ENCODE measurements at places on chromosomes 13 and 19.

GRCh38 chr13:109401307-109401706 is 385.1 kb downstream of the IRS2 start:
- DNase-seq, result no peak

- DNase-seq, result no peak
Observed at GRCh38 chr19:17398902-17399527, 5.0 kb upstream of the CCDC194 start.

DNA sequence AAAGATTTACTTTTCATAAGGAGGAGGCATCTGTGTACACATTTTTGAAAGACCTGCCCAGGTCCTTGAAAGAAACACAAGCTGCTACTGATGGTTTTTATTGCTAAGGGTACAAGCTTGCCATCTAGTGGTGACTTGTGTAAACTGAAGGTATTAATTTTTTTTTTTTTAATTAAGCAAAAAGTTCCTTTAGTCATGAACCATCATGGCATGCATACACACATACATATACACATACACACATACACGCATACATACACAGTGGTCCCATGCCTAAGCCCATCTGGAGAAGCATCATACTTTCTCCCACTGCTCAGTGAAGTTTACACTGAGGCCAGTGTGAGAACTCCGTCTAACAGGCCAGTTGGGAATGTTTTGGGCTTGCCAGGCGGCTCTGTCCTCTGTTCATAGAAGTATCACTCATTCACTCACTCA is 312.5 kb downstream of the DCLK1 start:
- DNase-seq, result no peak

DNA sequence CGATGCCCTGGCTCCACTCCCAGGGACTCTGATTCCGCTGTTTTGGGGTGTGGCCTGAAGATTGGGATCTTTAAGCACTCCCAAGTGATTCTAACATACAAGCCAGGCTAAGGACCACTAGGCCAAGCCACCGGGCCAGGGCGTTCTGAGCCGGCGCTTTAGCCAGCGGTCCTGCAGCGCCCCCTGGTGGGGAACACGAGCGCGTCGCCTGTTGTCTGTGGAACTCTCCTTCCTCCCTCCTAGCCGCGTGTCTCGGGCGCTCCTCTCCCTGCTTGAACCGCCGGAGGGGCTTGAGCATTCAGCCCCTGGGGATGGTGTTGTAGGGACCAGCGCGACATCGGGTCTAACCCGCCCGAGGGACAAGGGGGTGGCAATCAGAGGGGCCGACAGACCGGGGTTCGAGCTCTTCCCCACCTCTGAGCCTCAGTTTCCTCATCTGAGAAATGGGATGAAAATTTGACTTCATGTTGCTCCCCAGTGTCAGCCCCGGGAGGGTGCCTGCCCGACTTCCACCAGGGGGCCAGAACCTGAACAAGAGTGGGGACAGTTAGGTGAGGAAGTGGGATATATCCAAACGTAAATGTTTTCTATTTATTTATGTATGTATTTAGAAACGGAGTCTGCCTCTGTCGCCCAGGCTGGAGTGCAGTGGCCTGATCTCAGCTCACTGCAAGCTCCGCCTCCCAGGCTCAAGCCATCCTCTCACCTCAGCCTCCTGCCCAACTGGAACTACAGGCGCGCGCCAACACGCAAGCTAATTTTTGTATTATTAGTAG is 18.0 kb upstream of the PNMA8B start:
- peak; percentile 85 for DNase-seq

DNA sequence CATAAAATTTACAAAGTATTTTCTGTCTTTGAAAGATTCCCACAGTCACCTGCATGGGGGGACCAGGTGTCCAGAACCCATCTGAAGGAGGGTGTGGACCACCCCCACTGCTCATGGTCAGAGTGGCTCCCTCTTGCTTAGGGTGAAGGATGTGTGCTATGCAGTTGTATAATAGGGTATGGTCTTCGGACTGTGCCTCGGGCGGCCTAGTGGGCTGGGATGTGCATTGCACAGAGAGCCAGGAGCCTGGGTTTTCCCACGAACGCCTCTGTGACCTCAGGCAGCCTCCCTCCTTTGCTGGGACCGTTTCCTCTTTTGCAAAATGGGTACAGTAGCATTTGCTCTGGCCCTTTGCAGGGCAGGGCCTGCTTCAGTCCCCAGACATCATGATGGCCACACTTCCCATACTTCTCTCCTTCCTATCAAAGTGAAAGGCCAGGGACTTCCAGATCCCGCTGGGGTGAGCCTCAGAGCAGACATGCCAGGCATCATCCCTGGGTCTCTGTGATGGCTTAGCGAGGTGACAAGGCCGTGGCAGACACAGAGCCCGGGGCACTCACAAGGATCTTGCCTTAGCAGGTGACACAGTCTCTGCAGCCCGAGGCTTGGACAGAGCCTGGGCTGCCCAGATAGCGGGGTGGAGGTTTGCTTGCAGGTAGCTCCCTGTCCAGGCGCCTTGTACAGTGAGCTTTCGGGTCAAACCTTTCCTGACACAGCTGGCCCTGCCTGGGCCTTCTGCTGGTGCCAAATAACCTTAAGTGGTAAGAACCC is 59.4 kb upstream of the ZNF536 start:
- DNase-seq, result no peak

DNA sequence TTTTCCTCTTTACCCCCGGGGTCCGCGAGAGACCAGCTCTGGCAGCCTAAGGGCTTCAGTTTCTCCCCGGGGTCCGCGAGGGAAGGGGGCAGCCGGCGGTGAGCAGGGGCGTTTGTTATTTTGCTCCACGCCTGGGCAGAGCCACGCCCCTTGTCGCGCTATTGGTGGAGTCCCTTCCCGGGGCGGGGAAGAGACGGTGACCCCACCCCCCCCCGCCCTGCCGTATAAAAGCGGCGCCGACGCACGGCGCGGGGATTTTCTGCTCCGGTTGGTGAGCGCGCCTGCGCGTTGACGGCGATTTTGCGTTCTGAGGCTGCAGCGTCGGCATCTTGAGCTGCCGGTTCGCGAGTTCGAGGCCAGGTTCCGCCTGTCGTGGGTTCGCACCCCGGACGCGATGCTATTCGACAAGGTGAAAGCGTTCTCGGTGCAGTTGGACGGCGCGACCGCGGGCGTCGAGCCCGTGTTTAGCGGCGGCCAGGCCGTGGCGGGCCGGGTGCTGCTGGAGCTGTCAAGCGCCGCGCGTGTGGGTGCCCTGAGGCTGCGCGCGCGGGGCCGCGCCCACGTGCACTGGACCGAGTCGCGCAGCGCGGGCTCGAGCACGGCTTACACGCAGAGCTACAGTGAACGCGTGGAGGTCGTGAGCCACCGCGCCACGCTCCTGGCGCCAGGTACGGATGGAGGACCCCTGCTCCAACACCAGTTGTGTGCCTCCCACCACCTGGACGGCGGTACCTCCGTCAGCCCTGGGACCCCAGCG is at the start of gene ARRDC2:
Gene ARRDC2, plus strand, starts transcription at position 254 of the 757 bp plus-strand sequence. Its CDS starts 141 bp downstream, at position 395.
- DNase-seq, result peak; percentile 64

DNA sequence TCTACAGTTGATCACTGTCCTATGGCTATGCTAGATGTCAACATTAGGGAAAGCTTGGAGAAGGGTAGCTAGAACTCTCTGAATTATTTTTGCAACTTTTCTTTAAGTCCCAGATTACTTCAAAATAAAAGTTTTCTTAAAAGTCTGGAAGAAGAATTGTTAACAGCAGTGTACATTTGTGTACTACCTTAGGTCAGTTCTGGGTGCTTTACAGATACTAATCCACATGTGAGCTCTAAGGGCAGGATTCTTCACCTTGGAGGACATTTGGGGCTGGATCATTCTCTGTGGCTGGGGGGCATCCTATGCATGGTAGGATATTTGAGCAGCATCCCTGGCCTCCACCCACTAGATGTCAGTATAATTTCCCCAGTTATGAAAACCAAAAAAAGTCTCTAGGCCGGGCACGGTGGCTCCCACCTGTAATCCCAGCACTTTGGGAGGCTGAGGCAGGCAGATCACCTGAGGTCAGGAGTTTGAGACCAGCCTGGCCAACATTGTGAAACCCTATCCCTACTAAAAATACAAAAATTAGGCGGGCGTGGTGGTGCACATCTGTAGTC is 2.8 kb downstream of the BRME1 start:
- no peak for DNase-seq

DNA sequence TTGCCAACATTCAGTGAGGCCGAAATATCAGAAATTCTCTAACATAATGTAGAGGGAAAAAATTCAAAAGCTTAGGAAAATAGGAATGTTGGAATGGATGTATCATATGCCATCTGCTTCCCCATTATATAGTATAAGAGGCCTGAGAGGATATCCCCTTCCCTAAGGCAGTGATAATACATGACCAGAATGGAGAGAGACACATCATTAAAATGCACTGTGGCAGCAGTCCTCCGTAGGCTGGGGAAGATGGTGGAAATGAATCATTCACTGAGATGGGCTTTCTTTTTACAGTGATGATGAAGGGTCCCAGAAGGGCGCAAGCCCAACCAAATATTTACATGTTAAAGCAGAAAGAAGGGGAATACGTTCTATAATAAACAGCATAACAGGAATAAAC is 799.1 kb upstream of the SPRY2 start:
- DNase-seq, result no peak

- DNase-seq, result no peak
Observed at GRCh38 chr13:58085819-58086218, 454.3 kb downstream of the PCDH17 start.

- DNase-seq, result no peak
Observed at GRCh38 chr19:57338877-57339276, 12.2 kb upstream of the ZNF304 start.

DNA sequence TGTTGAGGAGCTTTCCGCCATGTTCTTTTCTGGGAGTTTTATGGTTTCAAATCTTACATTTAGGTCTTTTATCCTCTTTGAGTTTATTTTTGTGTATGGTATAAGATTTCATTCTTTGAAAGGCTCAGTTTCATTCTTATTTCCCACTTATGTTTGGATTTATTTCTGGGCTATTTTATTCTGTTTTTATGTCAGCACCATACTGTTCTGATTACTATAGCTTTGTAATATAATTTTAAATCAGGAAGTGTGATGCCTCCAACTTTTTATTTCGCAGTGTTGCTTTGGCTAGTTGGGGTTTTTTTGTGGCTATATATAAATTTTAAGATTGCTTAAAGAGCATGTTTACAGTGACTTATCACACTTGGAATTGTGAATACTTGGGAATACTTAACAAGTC is 135.1 kb downstream of the SIPA1L3 start:
- DNase-seq, result no peak

- DNase-seq, result no peak
Observed at GRCh38 chr19:40525234-40526051, 51.2 kb upstream of the SHKBP1 start.

GRCh38 chr13:61030445-61030844 is 385.2 kb downstream of the PCDH20 start:
- DNase-seq, result no peak

GRCh38 chr19:41076286-41076685 is 12.0 kb upstream of the CYP2A13 start:
- no peak for DNase-seq

GRCh38 chr19:35040826-35041547 is 534 bp upstream of the HPN start:
- DNase-seq, result no peak

GRCh38 chr19:32206065-32206464 is 139.3 kb upstream of the ZNF507 start:
- no peak for DNase-seq

GRCh38 chr19:30647891-30648720 is 275.9 kb downstream of the ZNF536 start:
- no peak for DNase-seq

GRCh38 chr19:34838753-34839431 is 65.9 kb upstream of the ZNF599 start:
- no peak for DNase-seq

DNA sequence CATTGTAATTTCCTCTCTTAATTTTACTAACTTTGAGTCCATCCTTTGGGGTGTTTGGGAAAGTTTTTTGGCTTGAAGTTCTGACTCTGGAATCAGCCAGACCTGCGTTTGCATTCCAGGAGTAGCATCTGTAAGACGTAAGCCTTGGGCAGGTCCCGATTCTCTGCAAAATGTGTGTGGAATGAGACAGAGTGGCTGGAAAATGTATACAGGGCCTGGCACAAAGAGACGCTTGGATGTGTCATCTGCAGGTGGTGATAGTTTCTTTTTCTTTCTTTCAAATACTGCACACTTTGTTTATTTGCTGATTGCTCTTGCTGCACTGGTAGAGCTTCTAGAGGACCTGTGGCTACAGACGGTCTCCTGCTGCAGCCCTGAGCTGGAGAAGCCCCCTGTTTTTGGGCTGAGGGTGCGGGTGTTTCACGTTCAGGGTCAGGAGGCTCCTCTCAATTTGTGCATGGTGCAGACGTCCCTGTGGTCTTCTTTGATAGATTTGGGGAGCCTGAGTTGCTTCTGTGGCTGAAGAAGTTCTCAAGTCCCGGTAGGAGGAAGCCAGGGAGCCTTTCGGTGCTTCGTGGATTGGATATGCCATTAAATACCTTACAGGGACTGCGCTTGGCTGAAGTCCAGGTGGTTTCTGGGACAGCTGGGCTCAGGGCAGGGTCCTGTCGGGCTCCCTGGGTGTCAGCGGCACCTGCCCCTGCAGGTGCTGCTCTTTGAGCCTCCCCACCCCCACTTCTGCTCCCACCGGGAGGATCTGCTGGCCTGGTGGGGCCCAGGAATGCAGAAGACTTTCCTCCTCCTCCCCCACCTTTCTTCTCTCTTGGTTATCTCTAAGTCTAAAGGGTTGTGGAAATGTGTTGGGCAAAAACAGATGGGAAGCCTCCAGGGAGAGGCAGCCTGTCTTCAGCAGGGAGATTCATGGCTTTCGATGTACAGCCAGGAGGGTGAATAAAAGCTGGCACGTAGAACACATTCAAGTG is 44.0 kb upstream of the GAS6 start:
- DNase-seq, result no peak

DNA sequence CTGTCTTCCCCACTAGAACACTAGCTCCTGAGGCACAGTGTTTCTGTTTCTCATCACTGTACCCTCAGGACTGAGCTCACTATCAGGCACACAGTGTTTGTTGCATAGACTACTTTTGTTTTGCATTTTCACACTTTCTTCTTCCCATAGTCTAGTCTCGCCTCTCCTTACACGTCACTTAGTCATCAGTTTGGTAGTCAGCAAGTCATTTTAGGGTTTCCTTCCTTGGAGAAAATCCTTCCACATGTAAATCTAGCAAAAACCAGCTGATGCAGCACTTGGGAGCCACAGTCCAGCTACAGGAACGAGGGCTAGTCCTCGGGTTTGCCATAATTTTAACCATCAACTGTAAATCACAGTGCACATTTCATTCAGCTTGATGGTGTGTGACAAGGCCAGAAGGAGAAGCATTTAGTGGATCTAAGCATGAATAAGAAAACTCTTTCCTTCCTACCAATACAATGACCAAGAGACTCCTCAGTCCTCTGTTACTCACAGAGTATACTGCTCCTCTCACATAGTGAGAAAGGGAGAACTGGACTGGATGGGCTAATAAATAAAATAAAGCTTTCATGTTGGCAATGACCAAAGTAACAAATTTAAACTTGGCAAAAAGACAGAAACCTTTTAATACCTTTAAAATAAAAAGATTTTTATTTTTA is 221.0 kb downstream of the KLF12 start:
- DNase-seq, result no peak

- DNase-seq, result no peak
Observed at GRCh38 chr13:79194272-79194671, 211.8 kb downstream of the RBM26 start.

- DNase-seq, result no peak
Observed at GRCh38 chr13:51874651-51875050, 12.9 kb downstream of the CCDC70 start.

- no peak for DNase-seq
Observed at GRCh38 chr13:21318891-21319532, 140.1 kb downstream of the ZDHHC20 start.

Data from stimulated activated CD8-positive, alpha-beta memory T cell treated with anti-CD3 and anti-CD28 coated beads, Interleukin-15, amount 100 ng/mL, for 24 hours (primary cell).